NCI-H526 treated with DMSO at 0.1 percent for 48 hours (cell line): ENCODE measurements at places on chromosomes 1 and 21.

DNA sequence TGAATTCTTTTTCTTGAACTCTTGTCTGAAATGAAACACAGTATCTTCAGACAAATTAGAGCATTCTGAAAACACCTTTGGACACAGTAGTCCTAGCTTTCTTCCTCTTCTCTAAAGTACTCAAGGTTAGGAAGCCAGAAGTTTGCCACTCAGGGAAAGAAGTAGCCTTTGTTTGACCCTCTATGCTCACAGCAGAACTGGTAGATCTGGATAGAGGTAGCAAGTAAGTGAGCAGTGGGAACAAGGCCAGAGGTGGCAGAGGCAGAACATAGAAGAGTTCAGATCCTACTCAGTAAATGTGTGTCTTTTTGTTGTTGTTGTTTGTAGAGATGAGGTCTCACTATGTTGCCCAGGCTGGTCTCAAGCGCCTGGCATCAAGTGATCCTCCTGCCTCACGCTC is 7.4 kb upstream of the PIGR start:
- DNase-seq = no peak

DNA sequence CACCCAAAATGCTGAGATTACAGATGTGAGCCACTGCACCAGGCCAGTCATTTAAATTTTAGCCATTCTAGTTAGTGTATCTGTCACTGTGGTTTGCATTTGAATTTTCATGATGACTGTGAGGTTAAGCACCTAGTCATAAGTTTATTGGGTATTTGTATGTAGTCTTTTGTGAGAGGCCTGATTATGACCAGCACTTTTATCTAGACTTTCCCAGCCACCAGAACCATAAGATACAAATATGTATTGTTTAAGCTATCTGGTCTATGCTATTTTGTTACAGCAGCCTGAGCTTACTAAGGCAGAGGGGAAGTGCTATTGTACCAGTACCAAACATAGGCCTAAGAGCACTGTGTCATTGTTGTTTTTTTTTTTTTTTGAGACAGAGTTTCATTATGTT is 19.9 kb upstream of the DNAJC6 start:
- no peak for DNase-seq

DNA sequence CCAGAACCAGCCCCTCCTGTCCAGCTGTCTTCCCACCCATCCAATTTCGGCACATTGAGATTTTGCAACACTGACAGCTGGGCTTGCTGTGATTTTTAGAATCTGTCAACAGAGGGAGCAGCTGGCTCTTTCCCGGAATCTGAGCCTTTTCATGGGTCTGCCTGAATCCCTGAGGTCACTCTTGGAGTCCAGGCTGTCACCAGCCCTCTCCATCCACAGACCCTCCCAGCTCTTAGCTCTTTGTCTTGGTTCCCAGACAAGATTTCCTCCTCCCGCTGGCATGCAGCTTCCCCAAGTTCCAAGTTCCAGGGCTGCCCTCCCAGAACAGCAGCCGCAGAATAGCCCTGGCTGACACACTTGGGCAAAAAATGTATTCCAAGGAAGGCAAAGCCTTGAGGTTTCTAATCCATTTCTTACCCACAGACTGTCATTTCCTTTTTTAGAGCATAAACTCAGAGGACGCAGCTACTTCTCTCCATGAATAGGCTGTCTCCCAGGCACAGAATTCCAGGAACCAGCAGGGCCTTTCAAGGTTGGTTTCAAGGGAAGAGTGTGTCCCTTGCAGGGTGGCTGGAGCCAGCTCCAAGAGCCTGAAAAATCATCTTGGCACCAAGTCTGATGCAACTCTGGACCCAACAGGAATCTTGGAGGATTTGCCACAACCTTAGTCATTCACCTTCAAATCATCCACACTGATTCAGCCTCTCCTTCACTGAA is 7.1 kb upstream of the TMEM61 start:
- DNase-seq = no peak

- DNase-seq = no peak
These were observed 1.5 kb upstream of the MAP1LC3C start for GRCh38 chr1:242000434-242000833.
